Spinal cord (tissue), 10 donors: ENCODE measurements at places on chromosomes 2 and 18. TPM values are rescaled to one million over a fixed set of nuclear protein-coding genes. Genes with fewer than 3 reads are reported as not detected.

DPYSL5 gene
- 30.6 TPM for total RNA-seq

GKN2 gene
- total RNA-seq, result not detected

B3GNT7 gene
- total RNA-seq, result 5.9 TPM

MAT2A gene
- total RNA-seq, result 119 TPM

CCT7 gene
- total RNA-seq, result 194 TPM

TMEM237 gene
- 45.3 TPM for total RNA-seq

POTEI gene
- total RNA-seq, result 0.59 TPM

TUBB8B gene
- total RNA-seq, result 0.11 TPM

FZD7 gene
- total RNA-seq, result 26.4 TPM

DYNAP gene
- not detected for total RNA-seq
